Effector CD4-positive, alpha-beta T cell (primary cell): ENCODE measurements at places on chromosomes 3 and 15.

DNA sequence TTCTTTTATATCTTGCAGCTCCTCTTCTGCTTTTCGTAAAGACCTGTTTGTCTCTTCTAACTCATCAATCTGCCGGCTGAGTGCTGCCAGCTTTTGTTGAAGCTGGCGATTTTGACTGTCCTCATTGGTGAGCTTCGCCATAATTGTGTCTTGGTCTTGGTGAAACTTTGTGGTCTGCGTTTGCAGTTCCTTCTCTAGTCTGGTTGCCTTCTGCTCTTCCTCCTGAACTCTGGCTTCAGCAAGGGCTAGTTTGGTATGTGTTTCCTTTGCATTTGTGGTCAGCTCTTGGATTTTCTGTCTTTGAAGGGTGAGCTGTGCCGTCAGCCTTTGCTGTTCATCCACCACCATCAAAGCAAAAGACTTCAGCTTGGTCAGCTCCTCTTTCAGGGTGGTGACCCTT lies 32.9 kb downstream of the CMSS1 start:
- DNase-seq = no peak

DNA sequence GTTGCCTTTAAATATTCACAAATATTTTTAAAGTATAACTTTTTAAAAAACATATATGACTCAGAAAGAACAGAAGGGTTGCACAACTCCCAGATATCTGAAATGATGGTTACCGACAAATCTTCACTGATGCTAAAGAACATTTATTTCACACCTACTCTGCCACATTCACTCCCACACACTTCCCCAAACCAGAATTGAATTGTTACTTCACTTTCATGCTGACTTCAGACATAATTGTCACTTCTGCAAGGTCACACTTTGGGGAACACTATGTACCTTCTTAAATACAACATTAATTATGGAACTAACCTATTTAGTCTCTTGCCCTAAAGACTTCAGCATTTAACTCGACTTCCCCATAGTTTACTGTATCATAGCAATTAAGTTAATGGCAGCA lies 795.1 kb downstream of the FHIT start:
- DNase-seq = no peak

DNA sequence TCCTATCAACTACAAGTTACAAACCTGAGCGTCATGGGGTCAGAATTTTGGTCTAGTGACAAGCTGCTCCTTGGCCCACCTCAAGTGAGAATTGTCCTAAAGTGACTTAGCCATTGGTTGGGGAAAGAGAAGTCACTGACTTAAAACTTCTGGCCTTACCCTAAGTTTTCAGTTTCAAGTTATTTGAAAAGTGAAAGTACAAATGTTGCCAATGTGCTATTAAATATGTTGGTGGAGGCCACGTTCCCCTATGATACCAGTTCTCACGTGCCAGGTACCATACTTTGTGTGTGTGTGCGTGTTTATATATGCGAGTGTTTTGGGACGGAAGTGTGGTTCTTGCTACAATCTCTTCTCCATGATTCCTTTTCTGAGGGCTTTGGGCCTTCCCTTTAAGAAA lies 22.6 kb upstream of the RASGRP1 start:
- DNase-seq = no peak

GRCh38 chr15:88126695-88127431 lies 129.7 kb downstream of the NTRK3 start:
- DNase-seq = no peak

- DNase-seq = no peak
These were observed 364.1 kb upstream of the CNTN4 start for GRCh38 chr3:1734494-1735122.

- no peak for DNase-seq
These were observed 76.2 kb downstream of the TGFBR2 start for GRCh38 chr3:30682434-30683155.
